ENCODE measurements at places on chromosomes 6 and 20.

- no peak for DNase-seq
These were observed 64.2 kb downstream of the RBM38 start for GRCh38 chr20:57455386-57455785.

DNA sequence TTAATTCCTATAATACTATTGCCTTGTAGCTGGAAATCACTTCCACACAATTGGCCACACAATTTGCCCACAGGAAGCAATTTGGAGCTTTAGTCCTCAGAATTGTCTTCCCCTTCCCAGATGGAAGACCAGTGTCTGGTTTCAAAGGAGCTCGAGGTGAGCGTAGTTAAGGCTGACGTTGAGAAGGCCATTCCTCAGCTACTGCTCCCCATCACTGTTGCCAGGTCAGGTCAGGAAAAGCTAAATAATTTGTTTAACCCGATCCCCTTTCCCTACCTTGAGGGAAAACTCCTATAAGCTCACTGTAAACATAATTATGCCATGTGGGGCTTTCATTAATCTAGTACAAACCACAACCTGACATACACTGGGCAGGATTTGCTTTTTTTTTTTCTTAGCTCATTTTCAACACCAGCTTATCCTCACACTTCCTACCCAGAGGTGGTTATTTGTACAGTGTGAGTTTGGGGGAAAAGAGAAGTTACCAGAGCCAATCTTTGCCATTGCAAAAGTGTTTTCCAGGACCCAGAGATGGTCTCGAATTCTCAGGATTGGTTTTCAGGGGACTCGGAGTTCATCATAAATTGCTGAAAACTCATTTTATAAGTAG, 242.7 kb downstream of the CLIC5 start:
- no peak for DNase-seq

DNA sequence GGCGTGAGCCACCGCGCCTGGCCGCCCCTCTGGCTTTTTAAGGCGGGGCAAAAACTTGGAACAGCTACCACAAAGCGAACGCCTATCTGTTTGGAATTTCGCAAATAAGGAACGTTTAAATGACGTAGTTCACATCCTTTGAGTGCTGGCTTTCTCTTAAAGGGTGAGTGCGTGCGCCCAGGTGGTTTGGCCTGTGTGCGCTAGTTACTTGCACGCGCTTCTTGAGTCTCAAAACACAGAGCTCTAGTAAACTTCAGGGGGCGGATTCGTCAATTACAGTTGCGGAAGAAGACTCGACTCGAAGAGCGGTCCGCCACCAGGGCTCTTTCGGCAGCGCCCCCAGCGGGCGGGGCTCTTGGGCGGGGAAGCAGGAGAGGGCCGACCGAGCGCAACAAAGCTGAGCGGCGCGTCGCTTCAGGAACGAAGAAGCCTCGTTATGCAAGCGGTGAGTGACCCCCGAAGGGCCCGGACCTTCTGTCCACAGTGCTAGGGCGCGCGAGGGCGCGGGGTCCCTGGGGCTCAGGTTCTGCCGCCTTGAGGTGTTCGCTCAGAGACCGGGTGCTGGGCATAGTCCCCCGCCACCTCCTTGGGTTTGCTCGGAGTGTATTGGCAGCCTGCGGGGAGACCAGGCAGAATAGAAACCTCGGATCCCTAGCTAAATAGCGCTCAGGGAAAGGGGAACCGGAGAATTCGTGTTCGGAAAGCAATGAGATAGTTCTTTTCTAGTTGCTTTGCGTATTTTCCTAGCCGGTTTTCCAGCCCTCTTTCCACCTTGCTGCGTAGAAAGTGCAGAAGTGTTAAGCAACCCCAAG, at the start of gene SYCP2L:
TSS of gene SYCP2L (plus strand) at position 362 of the 812 bp plus-strand sequence. CDS start at position 437, 75 bp downstream.
- DNase-seq: no peak

DNA sequence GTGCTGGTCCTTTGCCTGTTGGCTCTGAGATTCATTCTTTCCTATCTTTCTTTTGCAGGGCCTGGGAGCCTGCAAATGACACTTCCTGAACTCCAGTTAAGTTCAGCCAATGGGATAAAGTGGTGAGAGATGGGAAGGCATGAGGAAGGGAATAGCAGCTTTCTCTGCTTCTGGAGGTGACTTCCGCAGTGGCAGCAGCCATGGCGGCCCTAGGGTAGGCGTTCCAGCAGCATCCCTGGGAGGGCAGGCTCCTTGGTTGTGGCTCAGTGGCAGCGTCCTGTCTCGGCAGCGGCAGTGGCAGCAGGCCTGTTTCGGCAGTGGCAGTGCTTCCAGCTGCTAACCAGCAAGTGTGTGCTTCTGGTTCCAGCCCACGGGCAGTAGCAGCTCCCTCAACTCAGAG, 7.3 kb upstream of the MDFI start:
- DNase-seq: no peak

GRCh38 chr6:39657355-39658135, 67.7 kb downstream of the KIF6 start:
- DNase-seq: no peak

DNA sequence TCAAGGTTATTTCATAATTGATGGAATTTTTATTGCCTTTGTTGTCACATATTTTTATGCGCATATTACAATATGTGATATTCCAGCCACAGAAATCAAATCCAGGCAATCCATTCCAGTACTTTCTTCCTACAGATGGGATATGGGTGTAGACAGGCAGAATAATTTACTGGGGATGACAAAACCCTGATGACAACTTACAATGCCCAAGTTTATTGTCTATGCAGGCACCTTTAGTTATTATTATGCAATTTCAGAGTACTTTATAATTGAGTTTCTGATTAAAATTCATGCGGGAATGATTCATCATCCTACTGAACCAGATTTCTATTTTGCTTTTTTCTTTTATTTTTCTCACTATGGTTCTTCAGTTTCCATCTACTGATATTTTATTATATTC, 358.7 kb downstream of the LMBRD1 start:
- no peak for DNase-seq

DNA sequence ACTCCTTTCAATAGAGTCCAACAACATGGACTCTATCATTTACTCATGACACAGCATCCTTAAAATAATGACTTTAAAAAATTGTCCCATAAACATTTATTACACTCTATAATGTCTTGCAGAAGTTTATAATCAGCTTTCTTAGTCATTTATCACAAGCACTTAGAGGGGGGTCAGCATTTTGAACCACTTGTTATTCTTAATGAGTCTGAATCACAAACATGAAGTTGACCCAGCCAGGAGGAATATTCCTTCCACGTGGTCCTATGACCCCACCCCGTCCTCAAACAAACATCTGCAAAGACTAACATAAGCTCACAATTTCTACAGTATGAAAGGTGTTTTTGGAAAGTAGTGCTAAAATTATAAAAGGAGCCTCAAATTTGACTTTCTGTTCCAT, 91.1 kb downstream of the MTFR2 start:
- no peak for DNase-seq

GRCh38 chr6:21593927-21594415, 420 bp downstream of the SOX4 start:
- DNase-seq: peak; percentile 60

DNA sequence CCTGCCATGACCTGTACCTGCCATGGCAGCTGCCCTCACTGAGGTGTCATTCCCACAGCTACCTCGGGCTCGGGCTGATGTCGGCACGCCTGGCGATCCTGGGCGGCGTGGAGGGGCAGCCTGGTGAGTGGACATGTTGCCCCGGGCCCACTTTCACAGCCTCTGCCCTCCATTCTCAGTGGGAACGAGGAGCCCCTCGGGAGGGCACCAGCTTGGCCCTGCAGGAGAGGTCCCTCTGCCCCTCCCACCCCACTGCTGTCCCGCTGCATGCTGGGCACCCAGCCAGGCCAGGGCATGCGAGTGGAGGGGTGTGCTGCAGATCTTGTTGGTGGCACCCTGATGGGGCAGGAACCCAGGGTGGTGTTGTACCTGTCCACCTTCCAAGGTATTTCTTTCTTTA, 23.0 kb downstream of the ENTPD6 start:
- no peak for DNase-seq

DNA sequence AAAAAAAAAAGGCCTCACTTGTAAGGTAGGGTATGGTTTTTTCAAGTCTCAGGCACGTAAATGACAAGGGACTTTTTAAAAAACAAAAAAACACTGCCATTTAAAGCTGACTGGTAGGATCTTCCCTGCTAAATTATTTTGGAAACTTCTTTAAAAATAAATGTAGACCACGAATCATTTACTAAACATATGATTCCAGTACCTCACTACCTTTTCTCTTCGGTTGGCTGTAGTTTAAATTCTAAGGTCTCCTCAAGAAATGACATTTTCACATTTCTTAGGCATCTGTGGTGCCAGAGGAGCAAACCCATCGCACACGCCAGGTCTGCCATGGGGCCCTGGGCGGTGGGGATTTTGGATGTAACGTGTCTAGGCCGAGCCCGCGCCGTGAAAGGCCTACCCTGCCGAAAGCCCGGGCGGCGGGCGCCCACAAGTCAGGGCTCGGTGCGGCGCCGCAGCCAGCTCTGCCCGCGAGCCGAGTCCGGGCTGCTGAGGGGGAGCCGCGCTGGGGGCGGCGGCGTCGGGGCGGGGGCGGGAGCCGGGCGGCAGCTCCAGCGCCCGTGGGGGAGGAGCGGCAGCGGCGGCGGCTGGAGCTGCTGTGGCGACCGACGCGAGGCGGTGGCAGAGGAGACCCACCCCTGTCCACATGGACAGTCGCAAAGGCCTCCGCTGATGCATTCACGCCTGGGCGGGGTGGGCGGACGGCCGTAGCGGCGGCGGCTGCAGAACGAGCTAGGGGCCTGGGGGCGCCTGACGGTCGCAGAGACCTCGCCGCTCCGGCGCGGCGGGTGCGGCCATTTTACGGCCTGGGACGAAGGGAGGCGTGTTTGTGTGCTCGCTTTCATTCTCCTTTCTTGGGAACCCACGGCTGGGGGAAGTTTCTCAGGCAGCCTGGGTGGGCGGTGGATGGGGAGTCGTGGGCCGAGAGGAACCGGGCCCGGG, at the start of gene SENP6:
TSS of gene SENP6 (plus strand) at position 577 of the 942 bp plus-strand sequence. CDS start 645 bp downstream, outside the sequence.
- DNase-seq: peak; percentile 81

DNA sequence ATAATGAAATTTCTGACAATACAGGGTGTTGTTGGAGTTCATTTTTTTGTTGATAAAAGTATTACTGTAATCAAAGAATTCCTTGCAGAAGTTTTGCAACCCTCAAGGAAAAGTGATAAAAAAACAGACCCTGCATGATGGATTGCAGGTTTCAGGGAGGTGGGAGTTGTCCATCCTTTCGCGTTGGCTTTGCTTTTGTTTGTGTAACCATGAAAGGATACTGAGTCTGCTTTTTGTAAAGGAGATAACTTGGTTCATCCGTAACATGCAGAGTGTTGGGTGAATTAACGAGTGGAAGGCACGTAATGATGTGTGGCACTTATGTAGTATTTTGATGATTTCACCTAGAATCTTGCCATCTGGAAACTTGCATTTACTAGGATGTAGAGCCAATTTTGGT, 23.6 kb downstream of the FOXO3 start:
- DNase-seq: no peak

- DNase-seq: no peak
These were observed 75.5 kb upstream of the HMGCLL1 start for GRCh38 chr6:55654445-55654844.

DNA sequence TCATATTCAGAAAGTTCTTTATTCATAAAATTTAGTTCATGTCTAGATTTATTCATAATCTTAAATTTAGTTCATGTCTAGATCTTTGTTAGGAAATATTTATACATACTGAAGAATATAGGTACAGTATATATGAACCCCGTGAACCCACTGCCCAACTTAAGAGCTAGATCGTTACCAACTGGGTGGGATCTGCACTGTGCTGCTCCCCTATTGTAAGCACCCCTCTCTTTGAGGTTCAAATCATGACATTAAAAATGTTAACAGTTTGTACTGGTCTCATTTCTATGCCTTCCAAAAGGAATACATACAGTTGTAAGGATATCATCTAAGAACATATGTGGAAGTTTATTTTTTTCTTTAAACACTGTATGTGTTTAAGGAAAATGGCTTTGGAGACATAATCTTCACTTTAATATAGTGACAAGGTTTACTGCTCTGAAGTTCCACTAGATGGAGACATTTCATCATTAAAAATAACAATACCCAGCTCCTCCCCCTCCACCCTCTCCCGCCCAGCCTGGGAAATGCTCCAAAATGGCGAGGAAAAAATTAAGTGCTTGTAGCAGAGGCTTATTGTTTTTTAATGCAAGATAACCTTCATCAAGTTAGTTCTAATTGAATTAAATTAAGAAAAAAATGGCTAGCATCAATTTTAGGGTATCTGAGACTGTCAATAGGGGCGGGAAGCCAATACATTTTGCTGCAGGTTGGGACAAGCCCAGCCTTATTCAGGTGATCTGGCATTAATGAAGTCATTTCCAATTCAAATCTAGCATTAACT, 104.1 kb upstream of the TRAF3IP2 start:
- peak; percentile 89 for DNase-seq

DNA sequence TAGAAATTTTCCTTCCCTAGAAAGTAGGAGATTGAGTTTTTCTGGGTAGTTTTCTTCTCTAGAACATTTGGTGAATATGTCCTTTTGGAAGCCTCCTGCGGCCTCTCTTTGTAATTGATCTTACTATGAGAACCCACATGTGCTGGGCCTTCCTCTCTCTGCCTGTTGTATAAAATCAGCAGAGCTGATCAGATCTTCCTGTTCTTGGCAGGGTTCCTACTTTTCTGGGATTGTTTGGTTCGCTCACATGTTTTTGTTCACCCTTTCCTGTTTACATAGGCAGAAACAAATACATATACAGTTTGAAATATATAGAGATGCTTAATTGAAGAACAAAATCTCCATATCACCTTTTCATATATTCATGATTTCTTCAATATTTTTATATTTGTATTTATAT, 57.8 kb downstream of the IL22RA2 start:
- DNase-seq: no peak

DNA sequence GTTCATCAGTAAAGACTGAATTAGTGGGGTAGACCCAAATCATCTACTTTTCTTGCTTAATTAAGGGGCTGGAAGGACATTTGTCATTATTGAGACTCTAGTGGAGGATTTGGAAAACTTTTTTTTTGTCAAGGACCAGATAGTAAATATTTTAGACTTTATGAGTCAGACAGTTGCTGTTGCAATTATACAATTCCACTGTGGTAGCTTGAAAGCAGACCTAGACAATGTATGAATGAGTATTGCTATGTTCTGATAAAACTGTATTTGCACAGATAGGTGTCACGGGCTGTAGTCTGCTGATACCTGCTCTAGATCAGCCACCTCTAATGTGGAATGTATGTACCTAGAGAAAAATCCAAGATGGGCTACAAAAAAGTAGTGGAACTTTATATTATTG, 175.0 kb downstream of the CARMIL1 start:
- no peak for DNase-seq

GRCh38 chr6:82971877-82972460, 93.7 kb downstream of the UBE3D start:
- no peak for DNase-seq

DNA sequence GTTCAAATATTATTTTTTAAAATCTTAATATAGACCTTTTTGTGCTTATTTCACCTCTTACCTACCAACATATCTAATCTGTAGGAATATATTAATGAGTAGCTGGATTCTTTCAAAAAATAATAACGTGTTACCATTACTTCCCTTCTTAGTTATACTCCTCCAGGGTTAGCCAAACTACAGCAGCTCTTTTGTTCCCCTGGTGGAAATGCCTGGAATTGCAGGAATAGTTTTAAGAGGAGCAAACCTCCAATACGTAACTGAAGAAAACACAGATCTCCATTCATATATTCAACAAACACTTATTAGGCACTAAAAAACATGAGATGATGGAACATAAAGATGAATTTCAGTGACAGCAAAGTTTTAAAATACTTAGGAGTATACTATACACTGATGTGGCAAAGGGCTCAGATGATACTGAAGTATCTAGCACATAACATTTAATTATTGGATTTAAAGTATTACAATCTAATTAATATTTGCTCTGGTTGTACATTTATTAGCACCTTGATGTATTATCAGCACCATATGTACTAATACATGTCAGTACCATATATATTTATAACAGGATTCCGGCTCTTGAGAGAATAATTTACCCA, 78.3 kb downstream of the TBX18 start:
- DNase-seq: no peak

Data from hippocampal formation (tissue), 2 donors.